Cardiac muscle cell (in vitro differentiated cells and primary cell): ENCODE measurements at places on chromosomes 1 and 21. TPM values are rescaled to one million over a fixed set of nuclear protein-coding genes. Genes with fewer than 3 reads are reported as not detected.

Gene AMPD2
- total RNA-seq = 72.8 and 116 TPM in 2 replicates

GRCh38 chr1:219941179-219942118, 13.1 kb upstream of the SLC30A10 start:
- DNase-seq = no peak

- DNase-seq = no peak
Observed at GRCh38 chr1:21673277-21673780, 4.2 kb upstream of the RAP1GAP start.

DNA sequence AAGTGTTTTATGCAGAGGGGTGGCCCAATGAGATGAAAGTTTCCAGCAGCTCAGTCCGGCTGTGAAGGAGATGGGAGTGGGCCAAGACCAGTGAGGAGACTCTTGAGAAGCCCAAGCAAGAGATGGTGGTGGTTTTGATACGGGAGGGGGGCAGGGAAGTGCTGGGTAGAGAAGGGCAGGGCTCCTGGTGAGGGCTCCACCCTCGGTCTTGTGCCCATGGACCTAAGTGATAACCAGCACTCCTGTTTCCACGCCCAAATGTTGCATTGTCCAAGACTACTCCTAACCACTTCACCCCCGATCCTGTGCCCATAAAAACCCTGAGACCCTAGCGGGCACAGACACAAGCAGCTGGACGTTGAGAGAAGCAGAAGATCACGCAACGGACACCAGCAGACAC, 140.9 kb downstream of the MIS18A start:
- DNase-seq = no peak

- DNase-seq = no peak
Observed at GRCh38 chr1:208058756-208059155, 147.8 kb upstream of the CD34 start.

DNA sequence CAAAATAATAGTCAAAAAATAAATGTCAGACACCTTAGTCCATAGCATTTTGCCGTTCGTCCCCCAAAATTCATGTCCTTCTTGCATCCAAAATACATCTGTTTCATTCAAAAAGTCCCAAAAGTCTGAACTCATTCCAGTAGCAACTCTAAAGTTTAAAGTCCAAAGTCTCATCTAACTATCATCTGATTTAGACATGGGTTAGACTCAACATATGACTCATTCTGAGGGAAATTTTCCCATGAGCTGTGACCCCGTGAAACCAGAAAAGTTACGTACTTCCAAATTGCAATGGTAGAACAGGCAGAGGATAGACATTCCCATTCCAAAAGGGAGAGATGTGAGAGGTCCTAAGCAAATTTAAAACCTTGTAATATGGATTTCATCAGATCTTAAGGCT, 48.6 kb upstream of the CACHD1 start:
- no peak for DNase-seq

DNA sequence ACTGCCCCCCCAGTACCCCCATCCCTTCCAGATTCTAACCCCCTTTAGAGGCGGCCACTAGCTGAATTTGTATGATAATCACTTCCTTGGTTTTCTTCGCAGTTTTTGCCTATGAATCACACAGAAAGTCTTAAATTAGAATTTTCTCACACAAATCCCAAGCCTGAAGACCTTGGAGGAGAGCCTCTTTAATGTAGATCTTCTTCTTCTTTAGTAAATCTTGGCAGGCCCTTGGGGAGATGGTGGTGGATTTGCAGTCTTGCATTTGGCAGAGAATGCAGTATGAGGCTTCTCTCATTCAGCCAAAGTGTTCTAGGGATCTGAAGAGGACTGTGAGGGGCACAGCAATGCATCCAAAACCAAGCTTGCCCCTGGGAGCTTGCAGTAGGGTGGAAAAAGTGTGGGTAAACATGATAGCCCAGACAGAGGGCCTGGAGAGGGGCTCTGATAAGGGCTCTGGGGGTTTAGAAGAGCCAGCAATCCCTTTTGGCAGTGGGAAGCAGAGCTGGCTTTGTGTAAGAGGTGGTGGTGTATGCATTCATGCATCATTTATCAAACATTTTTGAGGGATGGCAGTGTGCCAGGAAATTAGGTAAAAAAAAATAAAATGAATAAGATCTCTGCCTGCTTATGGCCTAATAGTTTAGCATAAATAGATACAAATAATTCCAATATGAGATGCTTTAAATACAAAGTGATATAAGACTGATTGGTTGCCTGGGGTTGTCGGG, 7.7 kb upstream of the CDC42 start:
- peak; percentile 82 for DNase-seq

- DNase-seq = peak; percentile 60
Observed at GRCh38 chr1:181135815-181136737, 47.6 kb downstream of the IER5 start.

- DNase-seq = no peak
Observed at GRCh38 chr1:234745844-234746797, 136.1 kb upstream of the IRF2BP2 start.

Gene OR2T33
- total RNA-seq = 0.15 TPM in 1 of 2 replicates, not detected in the other

GRCh38 chr1:84398175-84399155, at the start of gene DNASE2B:
Gene DNASE2B, plus strand, starts transcription at chr1:84398484. Its CDS starts 81 bp downstream, at chr1:84398565.
- DNase-seq = no peak

Gene TLCD4
- total RNA-seq = 7.6 and 13.7 TPM in 2 replicates

- DNase-seq = no peak
Observed at GRCh38 chr1:194161591-194161990, 975.2 kb upstream of the B3GALT2 start.

DNA sequence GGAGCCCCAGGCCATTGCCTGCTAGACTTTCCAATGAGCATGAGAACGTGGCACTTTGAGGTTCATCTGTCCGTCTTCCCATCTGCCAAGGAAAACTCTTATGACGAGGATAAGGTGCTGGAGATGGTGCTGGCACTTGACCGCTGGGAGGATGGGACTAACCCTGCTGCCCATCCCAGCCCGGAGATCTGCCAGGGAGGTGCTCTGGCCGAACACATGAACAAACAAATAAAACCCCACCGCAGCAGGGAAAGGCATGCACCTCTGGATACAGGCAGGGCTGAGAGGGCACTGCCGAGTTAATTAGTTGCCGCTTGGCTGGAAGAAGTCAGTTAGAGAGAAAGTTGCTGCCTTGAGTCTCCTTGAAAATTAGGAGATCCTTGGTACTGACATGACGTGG, 308.4 kb downstream of the AJAP1 start:
- no peak for DNase-seq

- DNase-seq = no peak
Observed at GRCh38 chr1:31575369-31576140, 760 bp upstream of the TINAGL1 start.

GRCh38 chr21:39444421-39445180, 977 bp downstream of the LCA5L start:
- peak; percentile 91 for DNase-seq

Gene TTLL10
- not detected in 2 replicates for total RNA-seq
